ENCODE measurements at places on chromosomes 7 and 10.
A peak's percentile ranks its signal among the peaks of the same experiment; 100 is the strongest.

GRCh38 chr10:87092376-87092860, 2.2 kb downstream of the GLUD1 start:
- DNase-seq, result no peak

- DNase-seq, result no peak
Measured at GRCh38 chr7:42120191-42120590, 116.8 kb downstream of the GLI3 start.

- DNase-seq, result no peak
Measured at GRCh38 chr10:51700228-51700817, 928 bp upstream of the CSTF2T start.

GRCh38 chr10:11424456-11425295, 186.8 kb downstream of the USP6NL start:
- no peak for DNase-seq

DNA sequence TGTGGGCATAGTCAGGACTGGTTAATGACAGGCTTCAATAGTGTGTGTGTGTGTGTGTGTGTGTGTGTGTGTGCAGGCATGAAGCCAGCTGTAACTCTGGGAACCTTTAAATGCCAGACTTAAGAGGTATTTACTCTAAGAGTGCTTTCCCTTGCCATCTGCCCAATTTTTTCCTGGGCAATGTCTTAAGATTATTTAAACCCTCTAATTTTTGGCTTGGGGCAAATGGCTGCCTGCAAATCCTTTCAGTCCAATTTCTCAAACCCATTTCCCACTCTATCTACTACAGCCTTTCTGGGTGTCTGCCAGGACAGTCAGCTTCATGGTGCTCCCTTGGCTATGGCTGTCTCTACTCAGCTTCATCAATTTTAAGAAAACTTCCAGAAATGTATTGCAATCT, 62.6 kb upstream of the C1GALT1 start:
- peak; percentile 94 for DNase-seq

DNA sequence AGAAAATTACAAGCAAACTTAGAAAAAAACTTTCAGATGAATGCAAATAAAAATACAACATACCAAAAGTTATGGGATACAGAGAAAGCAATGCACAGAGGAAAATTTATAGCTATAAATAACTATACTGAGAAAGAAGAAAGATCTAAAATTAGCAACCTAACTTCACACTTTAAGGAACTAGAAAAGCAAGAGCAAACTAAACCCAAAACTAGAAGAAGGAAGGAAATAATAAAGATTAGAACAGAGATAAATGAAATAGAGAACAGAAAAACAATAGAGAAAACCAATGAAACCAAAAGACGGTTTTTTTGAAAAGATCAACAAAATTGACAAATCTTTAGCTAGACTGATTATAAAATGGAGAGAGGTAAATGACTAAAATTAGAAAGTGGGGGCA, 9.6 kb upstream of the STRA8 start:
- DNase-seq, result no peak

DNA sequence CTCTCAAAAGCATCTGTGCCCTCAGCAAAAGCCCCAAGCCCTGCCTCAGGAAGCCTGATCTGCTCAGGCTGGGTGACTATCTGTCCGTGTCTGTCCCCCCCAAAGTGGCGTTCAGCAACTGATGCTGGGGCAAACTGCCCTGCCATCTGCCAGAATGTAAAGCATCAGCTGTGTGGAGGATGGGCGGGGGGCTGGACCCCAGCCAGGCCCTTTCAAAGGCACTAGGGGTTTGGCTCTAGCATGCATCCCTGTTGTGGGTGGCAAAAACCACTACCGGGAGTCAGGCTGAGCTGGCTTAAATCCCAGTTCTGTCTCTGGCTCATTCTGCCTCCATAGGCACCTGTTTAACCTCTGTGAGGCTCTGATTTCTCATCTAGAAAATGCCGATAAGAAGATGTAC, 35.5 kb downstream of the GPRIN2 start:
- peak; percentile 62 for DNase-seq

DNA sequence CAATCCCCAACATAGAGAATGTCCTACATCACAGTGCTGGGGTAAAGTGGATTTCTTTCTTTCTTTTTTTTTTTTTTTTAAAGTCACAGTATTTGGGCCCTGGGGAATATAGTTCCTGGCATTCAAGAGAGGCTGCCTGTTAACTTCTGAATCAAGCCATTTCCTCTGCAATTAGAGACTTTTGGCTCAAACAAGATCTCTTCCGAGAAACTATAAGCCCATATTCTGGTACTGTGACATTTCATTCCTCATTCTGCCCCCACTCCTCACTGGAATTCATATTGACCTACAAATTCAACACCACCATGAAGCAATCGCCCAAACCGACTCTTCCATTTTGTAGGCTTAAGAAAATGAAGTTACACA, 187.4 kb downstream of the PHTF2 start:
- no peak for DNase-seq

DNA sequence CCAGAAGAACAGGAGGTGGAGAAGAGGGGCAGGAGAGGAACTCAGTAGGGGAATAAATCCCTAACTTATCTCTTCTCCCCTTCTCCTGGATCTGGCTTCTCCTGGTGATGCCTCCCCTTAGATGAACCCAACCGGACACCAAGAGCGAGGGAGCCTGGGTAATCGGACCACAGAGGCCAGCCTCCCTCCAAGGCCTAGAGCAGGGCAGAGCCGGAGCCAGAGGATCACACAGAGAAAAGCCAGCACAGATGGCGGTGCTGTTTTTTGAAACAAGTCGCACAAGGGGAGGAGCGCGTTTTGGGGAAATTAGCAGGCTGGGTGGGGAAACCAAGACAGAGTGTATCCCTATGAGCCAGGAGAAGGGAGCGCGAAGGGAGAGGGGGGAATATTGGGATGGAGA, 4.9 kb upstream of the SRRM3 start:
- DNase-seq, result no peak

DNA sequence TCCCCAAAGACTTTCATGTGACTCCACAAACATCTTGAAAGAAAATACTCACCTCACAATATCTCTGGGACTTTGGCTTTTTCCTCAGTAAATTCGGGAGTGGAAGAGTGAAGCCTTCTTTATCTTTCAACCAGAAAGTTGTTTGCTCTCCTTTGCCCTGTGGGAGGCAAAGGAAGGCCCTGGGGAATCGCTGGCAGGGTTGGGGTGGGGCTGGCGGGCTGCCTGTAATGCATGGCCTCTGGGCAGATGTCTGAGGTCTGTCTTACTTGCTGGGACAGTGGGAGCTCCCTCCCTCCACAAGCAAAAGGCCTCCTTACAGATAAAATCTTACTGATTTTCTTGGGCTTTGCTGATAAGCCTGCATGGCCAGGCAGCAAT, 24.9 kb downstream of the TECTB start:
- DNase-seq, result no peak

GRCh38 chr10:108307925-108308312, 1143.4 kb upstream of the SORCS1 start:
- no peak for DNase-seq

DNA sequence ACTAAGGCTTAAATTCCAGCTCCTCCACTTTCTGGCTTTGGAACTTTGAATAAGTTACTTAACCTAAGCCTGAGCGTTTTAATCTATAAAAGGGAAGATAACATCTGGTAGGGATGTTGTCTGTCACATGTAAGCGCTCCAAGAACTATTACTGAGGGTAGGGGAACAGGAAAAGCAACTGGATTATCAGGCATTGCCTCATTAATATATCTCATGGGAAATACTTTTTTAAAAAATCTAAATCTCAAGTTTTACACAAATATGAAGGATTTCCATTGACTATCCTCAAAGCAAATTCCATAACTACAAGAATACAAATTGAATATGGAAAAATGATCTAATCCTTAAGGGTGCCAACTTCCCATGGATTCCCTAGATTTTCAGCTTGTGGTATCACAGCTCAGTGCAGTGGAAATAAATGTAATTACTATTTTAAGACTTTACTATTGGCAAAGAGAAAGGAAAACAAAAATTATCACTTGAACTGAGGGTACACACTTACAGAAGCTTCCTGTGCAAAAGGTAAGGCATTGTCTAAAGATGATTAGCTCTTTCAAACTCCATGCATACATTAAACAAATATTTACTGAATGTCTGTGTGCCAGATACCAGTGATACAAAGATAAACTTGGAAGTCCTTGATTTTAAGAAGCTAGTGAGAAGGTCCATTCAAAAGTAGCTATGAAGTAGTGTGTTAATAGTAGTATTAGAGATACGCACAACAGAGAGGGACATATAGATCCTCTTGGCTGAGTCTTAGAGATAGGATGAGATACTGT, 38.4 kb downstream of the NT5C2 start:
- no peak for DNase-seq

DNA sequence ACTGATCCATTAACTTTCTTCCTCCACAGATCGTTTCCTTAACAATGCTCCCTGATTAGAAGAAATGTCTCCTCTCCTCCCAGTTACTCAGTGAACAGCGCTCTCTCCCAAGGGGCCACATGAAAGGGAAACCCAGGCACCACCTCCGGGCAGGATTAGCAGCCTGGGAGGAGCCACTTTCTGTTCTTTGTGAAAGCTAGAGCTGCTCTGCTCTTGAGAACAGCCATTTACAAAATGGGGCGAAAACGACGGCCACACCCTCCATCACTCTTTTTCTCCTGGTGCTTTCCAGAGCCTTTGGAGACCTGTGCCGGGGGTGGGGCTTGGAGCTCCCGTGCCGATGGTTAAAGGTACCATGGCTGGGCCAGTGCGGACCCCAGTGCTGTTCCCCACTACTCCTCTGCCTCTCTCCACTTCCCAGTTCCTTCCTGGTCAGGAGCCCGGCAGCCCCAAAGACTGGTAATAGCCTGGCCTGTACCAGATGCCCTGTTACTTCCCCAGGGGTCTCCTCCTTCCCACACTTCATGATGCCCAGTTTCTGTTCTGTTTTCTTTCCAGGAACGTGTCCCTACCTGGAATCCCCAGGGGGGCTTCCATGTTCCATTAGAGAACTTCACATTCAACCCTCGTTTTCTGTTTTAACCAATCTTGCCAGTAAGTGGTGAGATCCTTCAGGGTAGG, 402.9 kb upstream of the GALNT17 start:
- no peak for DNase-seq

DNA sequence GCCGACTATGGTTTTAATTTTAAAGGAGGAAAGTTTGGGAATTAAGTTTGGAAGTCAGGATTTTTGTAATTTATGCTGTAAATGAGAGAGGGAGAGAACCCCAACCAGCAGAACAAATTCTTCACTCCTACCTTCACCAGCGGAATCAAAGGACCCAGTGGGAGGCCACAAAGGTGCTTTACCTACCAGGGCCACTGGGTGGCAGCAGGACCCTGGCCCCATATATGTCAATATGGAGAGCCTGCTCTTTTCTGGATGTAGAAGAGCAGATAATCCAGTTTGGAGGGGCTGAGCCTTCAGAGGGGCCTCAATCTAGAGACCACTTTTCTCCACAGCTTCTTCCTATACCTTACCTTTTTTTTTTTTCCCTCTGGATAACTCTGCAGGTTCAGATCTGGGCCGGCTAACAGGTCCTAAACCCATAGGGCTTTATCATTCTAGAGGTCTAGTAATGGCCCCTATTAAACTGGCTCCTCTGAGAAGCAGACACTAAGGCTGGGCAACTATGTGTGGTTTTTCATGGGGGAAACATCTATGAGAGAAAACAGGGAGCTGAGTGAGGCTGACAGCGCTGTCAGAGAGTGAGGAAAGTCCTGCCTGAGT, 8.5 kb upstream of the SCD start:
- DNase-seq, result no peak

DNA sequence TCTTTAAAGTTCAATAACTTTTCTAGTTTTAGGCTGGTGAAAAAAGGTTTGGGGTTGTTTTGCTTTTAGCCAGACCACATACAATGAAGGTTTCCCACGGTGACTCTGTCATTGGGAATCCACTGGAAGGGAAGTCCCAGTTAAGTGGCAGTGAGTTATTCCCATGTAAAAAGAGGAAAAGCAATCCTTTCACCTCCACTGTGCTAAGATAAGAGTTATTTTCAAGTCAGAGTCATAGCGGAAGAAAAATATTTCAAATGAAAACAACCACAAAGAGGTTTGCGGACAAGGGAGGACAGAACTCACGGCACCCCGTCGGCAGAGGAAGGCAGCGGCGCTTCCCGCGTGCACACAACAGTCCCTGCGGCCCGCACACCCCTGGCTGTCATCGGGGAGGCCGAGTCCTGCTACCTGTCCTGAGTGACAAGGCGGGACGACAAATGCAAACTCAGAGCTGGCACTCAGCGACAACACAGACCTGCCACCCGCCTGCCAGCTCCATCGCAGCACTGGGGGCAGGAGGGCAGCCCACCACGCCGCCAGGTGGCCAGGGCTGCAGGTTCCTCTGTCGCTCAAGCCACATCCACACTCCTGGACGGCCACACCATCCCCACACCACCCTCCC, 9.3 kb upstream of the PAPOLB start:
- no peak for DNase-seq

- DNase-seq, result no peak
Measured at GRCh38 chr7:134697205-134697886, 50.7 kb downstream of the BPGM start.

- DNase-seq, result peak; percentile 6
Measured at GRCh38 chr10:130557181-130557845, 421.1 kb downstream of the GLRX3 start.

DNA sequence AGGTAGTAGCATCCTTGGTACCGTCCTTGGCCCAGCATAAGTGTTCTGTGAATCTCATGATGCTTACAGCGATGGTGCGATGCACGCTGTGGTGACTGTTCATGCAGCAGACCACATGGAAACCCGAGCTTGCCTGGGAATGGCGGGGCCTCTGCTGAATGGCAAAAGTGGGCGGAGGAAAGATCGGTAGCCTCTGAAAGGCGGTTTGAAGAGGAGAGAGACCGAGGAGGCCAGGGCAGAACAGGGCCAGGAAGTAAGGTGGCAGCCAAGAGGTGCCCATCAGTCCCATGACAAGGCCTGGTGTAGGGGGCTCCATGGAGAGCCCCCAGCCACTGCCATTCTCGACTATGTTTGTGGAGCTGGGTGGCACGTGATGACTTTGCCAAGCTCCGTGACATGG, 33.2 kb upstream of the CNPY1 start:
- DNase-seq, result no peak

GRCh38 chr10:76026176-76026771, 594.9 kb downstream of the LRMDA start:
- DNase-seq, result no peak

DNA sequence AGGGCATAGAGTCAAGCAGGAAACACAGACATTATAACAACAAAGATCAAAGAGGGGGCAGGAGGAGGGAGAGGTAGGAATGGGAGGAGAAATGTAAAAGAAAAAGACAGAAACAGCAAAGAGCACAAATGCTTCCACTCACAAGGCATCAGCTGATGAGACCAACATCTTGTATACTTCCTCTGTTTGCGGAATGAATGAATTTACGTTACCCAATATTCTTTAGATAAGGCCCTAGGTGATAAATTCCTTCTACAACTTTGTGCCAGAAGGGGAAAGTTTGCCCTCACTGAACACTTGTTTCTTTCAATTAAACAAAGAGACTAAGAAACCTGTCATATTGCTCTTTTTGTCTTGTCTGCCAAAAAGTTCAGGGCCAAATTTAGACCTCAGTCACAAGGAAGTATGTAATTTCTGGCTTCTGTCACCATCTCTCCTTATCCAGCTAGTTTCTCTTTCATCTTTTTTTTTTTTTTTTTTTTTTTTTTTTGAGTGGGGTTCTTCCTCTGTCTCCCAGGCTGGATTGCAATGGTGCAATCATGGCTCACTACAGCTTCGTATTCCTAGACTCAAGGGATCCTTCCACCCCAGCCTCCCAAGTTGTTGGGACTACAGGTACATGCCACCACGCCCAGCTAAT, 116.4 kb upstream of the NANOS1 start:
- DNase-seq, result no peak

Measured in NCI-H524 treated with DMSO at 0.1 percent for 48 hours (cell line).